Transverse colon (tissue), 4 donors: ENCODE measurements at places on chromosomes 4 and X. TPM values are rescaled to one million over a fixed set of nuclear protein-coding genes. Genes with fewer than 3 reads are reported as not detected.
A peak's percentile ranks its signal among the peaks of the same experiment; 100 is the strongest.

- DNase-seq, result no peak
Measured at GRCh38 chrX:153487590-153488071, 7.1 kb upstream of the BGN start.

The PLRG1 gene
- total RNA-seq, result 39.3 TPM

GRCh38 chr4:176981551-176981950 lies 188.8 kb upstream of the VEGFC start:
- no peak for DNase-seq

The KLF8 gene
- 3.0 TPM for total RNA-seq

DNA sequence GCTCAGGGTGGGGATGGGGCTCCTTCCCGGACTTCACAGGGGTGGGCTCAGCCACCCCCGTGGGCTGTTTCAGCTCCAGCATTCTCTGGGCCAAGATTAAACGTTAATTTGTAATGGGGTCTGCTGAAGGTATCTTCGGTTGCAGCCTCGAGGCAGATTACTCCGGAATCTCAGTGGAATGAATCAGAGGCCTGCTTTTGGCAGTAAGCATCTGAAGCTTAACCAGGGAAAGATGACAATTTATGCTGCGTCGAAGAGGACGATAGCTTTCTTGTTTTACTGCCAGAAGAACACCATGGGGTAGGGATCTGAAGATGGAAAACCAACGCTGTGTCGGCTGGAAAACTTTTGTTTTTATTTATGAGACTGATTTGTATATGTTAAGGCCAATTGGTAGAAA lies 129.2 kb upstream of the MSX1 start:
- no peak for DNase-seq

The GC gene
- not detected for total RNA-seq

GRCh38 chr4:1090465-1091440 lies 22.6 kb downstream of the RNF212 start:
- no peak for DNase-seq

GRCh38 chrX:23883737-23884354 lies 23.9 kb downstream of the APOO start:
- DNase-seq, result no peak

The PPBP gene
- total RNA-seq, result not detected

The HTR2C gene
- total RNA-seq, result not detected

The GAGE12F gene
- not detected for total RNA-seq

- DNase-seq, result peak; percentile 50
Measured at GRCh38 chr4:7981738-7982394, 42.2 kb upstream of the AFAP1 start.

GRCh38 chrX:46333550-46333949 lies 211.7 kb downstream of the ZNF674 start:
- peak; percentile 15 for DNase-seq

DNA sequence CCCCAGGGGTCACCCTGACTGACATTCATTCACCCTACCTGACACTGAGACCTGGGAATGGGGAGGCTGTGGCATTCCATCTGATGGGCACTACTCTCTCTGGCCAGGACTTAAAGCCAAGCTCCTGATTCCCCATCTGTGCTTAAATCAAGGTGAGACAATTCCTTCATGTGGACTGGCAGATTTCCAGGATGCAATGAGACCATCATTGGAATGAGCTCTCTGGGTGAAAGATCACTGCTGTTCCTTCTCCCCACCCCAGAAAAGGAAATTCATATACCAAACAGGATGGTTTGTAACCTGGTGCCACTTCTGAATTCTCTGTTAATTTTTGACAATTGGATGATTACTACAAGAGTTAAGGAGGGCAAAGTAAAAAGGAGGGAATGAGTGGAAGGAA lies 354.8 kb downstream of the MID1IP1 start:
- DNase-seq, result no peak

DNA sequence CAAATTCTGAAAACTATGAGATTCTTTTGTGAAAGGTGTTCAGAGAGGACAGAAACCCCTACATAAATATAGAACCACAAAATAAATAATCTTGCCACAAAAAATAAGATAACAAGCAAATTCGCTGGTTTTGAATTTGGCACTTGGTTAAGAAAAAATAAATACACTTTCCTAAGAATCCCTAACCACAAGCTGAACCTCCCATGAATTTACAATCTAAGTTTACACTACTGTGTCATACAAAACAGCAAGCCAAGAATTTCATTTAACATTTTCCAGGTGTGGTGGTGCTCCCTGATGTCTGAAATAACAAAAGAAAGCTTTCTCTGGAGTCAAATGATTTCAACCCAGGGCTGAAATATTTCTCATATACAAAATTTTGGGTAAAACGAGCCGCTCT lies 121.0 kb downstream of the KCNIP4 start:
- DNase-seq, result no peak

The PAGE5 gene
- total RNA-seq, result not detected

- DNase-seq, result no peak
Measured at GRCh38 chr4:48483006-48483776, at the start of gene SLC10A4. SLC10A4 (plus strand) TSS chr4:48483343; CDS start chr4:48483562, 219 bp downstream.

The TEC gene
- total RNA-seq, result 5.1 TPM

- DNase-seq, result no peak
Measured at GRCh38 chr4:101439926-101440325, 92.6 kb upstream of the PPP3CA start.

The SLC26A1 gene
- total RNA-seq, result 4.1 TPM

The ZFP92 gene
- total RNA-seq, result 0.27 TPM

The TCEAL3 gene
- 16.7 TPM for total RNA-seq

GRCh38 chrX:107935664-107936433 lies 46.3 kb downstream of the TEX13B start:
- no peak for DNase-seq

The MAGEA12 gene
- not detected for total RNA-seq

- DNase-seq, result no peak
Measured at GRCh38 chr4:183345261-183345660, 23.0 kb upstream of the CLDN24 start.

DNA sequence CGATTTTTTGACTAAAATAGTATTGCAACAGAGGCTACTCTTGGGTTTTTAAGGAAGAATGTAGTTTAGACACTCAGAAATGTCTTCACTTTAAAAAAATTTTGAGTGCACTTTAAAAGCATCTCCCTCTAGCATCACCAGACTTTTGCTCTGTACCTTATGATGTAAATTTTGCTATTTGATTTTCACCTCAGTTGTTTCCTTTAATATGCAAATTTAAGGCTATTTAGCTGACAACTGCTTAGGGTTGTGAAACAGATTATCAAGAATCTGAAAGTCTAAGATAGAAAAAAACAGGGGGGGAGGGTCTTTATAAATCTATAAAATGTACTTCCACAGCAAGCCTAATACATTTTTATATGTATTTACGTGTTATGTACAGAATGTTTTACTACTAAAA lies 92.9 kb upstream of the USP38 start:
- no peak for DNase-seq

The H2BW2 gene
- total RNA-seq, result not detected

The MAGEC1 gene
- total RNA-seq, result not detected

The F8 gene
- 4.5 TPM for total RNA-seq

The SPANXN3 gene
- total RNA-seq, result not detected

GRCh38 chr4:109576462-109576861 lies 16.4 kb downstream of the MCUB start:
- no peak for DNase-seq

The GPRIN3 gene
- total RNA-seq, result 10.1 TPM

The VCX gene
- not detected for total RNA-seq

DNA sequence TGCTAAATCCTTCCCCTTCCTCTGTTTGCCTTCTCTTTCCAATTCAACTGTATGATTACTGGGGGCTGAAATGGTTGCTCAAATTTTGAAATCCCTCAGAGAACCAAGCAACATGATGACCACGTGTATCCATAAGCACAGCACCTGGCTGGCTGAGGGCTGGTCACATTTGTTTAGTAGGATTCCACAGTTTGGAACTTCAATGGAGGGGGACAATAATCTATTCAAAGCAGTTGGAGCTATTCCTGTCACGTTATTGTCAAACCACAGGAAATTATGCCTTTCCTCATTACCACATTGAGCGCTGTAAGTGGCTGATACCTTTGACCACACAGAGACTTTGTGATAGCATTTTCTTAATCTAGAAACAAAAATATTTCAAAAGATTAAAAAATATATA lies 7.0 kb downstream of the TMSB4X start:
- DNase-seq, result no peak

DNA sequence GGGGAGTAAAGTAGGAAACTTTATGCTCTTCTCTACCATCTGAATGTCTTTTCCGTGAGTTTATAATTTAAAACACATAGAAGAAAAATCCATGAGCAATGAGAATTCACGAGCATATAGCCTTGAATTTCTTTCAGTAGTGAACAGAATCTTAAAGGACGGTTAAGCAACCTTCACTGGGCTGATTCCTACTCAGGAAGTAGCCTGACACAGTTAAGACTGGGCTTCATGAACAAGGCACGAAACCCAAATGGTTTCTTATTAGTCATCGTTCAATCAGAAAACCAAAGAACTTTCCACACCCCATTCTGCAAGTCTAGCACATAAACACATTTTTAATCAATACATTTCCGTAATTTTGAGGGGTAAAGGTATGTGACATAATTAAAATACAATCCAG lies 95.8 kb downstream of the SH3KBP1 start:
- no peak for DNase-seq

DNA sequence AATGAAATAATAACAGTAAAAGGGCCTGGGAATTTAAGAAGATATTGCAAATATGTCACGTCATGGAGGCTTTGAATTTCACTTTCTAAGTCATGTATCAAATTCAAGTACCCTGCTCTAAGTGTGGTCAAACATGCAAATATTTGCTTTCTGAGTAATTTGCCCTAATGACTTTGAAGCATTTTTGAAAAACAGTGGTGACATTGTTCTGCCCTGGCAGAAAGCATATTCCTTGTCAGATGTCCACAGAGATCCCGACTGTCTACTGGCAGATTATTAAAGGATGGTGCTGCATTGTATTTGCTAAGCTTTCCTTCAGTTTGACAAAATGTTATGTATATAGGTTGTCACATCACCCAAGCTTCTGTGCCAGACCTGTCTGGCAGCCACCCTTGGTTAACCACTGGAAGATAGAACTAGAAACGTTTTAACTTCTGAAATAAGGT lies 92.5 kb downstream of the ANK2 start:
- no peak for DNase-seq

DNA sequence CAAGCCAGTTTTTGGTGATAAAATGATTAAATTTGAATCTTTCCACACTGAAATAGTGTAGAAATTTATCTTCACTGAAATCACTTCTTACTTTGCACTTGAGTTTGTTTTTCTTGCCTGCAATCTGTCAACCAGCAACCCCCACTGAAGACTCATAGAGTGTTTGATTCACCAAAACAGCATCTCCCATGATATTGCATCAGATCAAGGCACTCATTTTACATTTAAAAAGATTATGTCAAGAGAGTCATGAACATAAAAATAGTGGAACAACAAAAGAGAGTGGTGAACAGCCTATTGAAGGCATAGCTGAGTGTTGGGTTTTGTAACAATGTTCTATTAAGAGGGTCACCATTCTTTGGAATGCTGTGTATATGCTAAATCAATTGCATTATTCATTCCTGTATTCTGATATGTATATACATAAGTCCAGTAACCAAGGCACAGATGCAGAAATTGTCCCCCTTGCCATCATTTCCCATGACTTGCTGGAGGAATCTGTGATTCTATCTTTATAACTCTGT lies 1934.9 kb downstream of the ARAP2 start:
- DNase-seq, result no peak

GRCh38 chr4:40702800-40703151 lies 47.0 kb upstream of the NSUN7 start:
- no peak for DNase-seq

The SPOCK3 gene
- not detected for total RNA-seq

The VEGFD gene
- 3.0 TPM for total RNA-seq

- no peak for DNase-seq
Measured at GRCh38 chr4:145414226-145414625, 67.4 kb upstream of the SMAD1 start.

GRCh38 chr4:38008571-38009021 lies 48.4 kb downstream of the PTTG2 start:
- DNase-seq, result no peak

DNA sequence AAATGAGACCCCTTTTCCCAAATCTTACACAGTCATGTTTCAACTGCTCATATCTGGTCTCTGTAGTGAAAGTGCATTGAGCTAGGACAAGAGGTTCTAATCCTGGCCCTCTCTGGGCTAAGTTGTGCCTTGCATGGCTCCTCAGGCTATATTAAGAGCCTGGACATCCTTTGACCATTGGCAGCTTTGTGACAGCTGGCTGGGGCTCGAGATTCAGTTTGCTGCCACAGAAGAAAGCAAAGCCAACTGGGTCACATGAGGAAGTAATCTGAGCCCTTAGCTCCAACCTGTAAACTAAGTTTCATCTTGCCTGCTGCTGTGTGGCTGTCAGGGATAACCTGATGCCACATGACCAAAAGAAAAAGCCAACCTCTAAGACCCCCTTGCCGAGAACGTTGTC lies 51.8 kb upstream of the JADE1 start:
- no peak for DNase-seq

- no peak for DNase-seq
Measured at GRCh38 chr4:16119981-16120380, 36.2 kb upstream of the PROM1 start.

The ZCCHC12 gene
- not detected for total RNA-seq

- peak; percentile 66 for DNase-seq
Measured at GRCh38 chr4:57426779-57427395, 316.7 kb upstream of the IGFBP7 start.

The MAML3 gene
- 16.1 TPM for total RNA-seq

GRCh38 chrX:107547621-107548020 lies 80.7 kb upstream of the PRPS1 start:
- no peak for DNase-seq

The PNCK gene
- total RNA-seq, result not detected

The FANCB gene
- 1.6 TPM for total RNA-seq

GRCh38 chr4:88007304-88008121 lies at the start of gene PKD2:
PKD2 (plus strand) TSS chr4:88007635; CDS start chr4:88007734, 99 bp downstream.
- DNase-seq, result peak; percentile 86
